Eye (tissue), 1 donor: ENCODE measurements at places on chromosomes 1 and 21.

- peak; percentile 88 for DNase-seq
Measured at GRCh38 chr1:147897029-147897752, 5.4 kb upstream of the GJA8 start.

- DNase-seq: peak; percentile 56
Measured at GRCh38 chr1:89200663-89201062, 1.9 kb upstream of the GBP4 start.

GRCh38 chr1:186738926-186739325, 58.7 kb upstream of the PTGS2 start:
- DNase-seq: no peak

GRCh38 chr1:56432166-56432971, 147.0 kb downstream of the PLPP3 start:
- DNase-seq: no peak

- no peak for DNase-seq
Measured at GRCh38 chr1:37174876-37175275, 140.6 kb upstream of the GRIK3 start.

GRCh38 chr1:216750031-216750627, 26.9 kb upstream of the ESRRG start:
- DNase-seq: peak; percentile 87

DNA sequence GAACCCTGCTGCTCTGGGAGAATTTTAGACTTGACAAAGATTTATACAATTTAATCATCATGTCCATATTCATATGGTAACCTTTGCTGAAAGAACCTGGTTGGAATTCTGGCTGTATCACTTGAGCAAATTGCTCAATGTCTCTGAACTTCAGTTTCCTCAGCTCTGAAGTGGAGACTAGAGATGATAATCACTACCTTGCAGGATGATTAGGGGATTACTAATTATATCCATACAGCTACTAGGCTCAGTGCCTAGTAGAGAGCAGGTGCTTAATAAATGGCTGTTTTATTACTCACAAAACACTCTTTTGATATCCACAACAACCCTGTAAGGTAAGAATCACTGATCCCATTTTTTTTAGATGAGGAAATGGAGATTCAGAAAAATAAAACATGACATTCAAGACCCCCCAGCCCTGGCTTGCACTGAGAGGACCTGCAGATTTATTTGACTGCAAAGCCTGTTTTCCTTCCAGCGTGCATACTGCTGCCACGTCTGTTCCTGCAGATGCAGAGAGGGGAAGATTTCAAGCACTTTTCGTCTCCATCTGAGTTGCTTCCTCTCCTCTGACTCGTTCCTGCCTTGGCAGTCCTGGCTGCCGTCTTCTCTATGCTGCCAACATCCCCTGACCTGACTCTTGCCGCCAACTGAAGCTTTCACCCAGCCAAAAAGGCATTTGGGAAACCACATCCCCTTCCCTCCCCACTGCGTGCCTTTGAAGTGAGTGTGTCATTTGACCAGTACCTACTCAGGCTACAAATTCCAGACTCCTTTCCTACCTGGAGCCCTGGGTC, 203.0 kb downstream of the PLPP3 start:
- no peak for DNase-seq

GRCh38 chr1:201514466-201514865, 7.5 kb upstream of the CSRP1 start:
- DNase-seq: no peak

DNA sequence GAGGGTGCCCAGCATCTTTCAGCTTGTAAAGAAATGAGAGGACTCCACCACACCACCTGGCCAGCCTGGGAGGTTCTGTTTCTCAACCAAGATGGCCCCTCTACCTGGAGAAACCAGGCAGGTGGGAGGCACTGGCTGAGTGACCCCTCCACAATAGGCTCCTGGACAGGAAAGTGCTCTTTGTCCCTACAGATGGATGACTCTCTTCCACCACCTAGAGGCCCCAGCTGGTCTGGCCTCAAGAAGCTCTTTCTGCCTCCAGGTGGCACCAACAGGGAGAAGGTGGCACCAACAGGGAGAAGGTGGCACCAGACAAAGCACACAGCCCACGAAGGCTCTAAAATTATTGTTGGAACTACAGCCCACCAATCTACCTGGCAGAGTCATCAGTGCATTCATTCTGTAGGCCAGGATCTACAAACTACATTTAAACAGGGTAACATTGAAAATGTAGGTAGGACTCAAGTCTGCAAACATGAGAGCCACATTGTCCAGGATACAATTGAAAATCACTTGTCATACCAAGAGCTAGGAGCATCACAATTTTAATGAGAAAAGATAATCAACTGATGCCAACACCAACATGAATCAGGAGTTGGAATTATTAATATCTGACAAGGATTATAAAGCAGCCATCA, 14.4 kb downstream of the TMPRSS3 start:
- no peak for DNase-seq

DNA sequence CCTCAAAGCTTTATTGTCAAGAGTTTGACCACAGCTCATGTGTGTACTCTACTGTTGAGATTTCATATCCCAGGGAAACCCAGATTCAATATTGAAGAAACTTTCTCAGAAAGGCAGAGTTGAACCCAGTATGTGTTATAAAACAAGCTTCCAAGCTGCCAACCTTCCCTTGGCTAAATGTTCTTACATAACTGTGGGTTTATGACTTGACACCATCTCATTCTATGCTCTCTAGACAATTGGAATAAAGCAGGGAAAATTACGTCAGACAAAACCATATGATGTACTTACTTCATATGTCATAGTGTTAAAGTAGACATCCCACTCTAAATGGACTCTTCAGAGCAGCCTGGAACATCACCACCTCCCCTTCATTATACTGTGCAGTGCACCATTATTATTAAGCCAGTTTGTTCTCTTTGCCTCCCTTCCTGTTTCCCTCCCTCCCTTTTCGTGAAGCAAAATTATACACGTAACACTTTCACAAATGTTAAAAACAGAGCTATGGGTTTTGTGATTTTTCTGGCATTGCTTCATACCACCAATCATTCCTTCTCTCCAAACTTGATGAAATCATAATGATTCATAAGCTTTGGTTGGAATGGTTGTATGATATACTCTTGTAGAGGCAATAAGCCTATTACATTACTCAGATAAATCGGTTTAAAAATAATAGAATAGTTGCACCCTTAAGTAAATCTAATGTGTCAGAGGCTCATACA, 507.2 kb downstream of the LTN1 start:
- no peak for DNase-seq

DNA sequence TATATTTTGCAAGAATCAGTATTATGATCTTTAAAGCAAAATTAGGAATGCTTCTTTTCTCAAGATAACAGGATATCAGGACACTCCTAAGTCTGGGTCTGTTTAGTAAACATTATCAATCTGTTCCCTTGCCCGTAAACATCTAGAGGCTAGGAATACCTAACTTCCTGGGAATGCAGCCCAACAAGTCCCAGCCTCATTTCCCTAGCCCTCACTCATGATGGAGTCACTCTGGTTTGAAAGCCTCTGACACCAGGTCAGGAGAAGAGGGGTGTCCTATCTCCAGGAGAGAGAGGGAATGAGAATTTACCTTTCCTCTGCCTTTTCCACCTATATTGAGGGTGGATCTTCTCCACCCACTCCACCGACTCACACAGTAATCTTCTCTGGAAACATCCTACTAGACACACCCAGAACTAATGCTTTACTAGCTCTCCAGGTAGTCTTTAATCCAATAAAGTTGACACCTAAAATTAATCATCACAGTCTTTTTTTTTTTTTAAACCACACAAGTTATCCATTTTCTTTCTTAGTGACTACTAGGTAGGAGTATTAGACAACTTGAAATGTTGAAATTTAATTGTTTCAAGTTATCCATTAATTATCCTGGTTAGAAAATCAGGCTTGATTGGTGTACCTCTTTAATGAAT, 659.3 kb downstream of the USP25 start:
- no peak for DNase-seq

DNA sequence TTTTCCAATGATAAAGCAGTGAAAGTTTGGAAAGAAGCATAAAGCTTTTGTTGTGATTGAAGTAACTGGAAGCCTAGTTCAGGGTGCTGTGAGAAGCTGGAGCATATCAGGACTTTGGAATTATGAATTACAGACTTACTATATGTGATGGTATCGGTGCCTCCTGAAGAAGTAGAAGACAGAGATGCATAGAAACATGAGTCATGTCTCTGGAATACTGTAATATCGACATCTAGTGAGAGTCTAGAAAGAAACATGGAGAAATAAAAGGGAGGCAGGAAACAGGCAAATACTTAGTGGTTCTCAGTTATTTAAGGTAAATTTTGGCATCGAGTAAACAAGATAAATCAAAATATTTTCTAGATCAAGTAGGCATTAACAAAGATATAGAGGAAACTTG, 103.0 kb downstream of the CAMTA1 start:
- DNase-seq: no peak

- DNase-seq: no peak
Measured at GRCh38 chr1:101293461-101294051, 56.7 kb downstream of the S1PR1 start.

DNA sequence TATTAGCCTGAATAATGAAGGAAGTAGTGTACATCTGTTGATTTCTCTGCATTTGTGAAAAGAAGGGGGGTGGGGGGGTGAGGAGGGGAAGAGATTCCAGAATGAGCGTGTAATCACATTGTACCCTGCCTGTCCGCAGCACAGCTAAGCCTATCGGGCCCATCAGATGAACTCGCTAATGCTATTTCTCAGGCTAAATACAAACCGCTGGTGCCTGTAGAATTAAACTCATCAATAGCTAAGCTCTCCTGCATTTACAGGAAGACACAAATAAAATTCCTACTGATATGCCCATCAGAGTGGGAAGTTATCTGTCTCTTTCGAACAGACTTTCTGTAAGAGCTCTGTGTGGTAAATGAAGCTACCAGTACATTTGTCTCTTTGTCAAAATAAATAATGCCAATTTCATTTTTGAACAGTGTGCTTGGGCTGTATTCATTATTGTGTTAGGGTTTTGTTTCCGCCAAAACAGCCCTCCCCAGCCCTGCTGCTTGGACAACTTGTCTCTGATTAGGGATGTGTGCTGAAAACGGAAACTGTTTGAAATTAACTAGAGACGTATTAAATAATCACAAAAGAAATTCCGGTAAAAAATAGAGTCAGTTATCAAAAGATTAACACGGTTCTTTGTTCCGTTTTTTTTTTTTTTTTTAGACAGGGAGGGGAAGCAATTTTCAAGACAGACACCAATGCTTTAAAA, 305.4 kb downstream of the TTLL7 start:
- peak; percentile 86 for DNase-seq
